Globus pallidus (tissue), 1 donor: ENCODE measurements at places on chromosomes 3 and 15.
A peak's percentile ranks its signal among the peaks of the same experiment; 100 is the strongest.

DNA sequence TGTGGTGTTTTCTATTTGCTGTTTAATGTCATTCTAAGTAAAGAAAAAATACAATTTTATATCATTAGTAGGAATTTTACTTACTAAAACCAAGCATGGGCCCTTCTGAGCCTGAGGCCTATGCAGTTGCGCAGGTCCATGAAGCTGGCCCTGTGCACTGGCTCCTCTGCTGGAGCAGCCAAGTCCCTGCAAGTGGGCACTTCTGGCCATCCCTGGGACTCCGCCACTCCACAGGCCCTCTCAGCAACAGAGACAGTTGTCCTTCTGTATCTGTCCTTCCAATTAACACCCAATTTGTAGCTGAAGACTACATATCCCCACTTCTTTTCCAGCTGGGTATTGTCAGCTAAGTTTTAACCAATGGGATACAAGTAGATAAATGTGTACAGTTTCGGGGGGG is 49.9 kb upstream of the RYK start:
- DNase-seq = no peak

GRCh38 chr3:118977118-118977517 is 57.5 kb downstream of the IGSF11 start:
- DNase-seq = no peak

DNA sequence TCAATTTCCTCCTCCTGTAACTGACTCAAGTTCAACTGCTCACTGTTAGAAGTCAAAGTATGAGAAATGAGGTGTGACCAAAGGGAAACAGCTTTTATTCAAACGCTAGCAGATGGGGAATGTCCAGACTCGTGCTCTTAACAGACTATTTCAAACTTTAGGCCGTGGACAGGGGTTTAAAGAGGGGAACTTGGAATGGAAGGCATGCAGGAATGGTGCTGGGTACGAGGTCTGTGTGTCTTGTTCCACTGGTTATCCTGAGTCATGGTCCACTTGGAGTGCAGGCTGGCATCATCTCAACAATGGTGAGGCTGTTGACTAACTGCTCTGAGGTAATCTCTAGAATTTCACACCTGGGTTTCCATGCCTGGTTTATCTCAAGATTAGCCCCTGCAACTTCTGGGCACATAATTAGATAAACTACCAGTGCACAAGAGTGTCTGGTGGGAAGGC is 22.9 kb upstream of the DNAAF4 start:
- DNase-seq = no peak

- no peak for DNase-seq
Measured at GRCh38 chr15:61780278-61780980, 279.8 kb downstream of the VPS13C start.

DNA sequence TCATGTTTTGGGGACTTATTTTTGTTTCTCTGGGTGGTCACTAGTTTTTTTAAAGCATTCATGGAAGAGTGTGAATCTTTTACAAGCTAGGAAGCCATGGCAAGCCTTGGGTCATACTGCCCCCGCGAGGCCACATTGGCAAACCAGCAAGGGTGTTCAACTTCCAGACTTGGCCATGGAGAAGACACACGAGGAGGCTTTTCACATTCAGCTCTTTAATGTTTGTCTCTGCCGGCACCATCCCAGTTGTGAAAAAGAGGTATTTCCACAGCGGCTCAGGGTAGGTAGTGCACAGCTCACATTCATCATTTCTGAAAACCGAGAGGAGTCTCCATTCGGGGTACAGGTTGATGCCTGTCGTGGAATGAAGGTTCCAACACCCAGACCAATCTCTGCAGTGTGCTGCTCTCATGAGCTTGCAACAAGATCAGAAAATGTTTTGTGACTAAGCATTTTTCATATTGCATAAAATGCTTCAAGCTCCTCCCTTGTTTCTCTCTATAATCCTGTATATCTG is 7.7 kb downstream of the CCR5 start:
- DNase-seq = peak; percentile 57

GRCh38 chr3:114498539-114499370 is 204.9 kb downstream of the TIGIT start:
- DNase-seq = peak; percentile 37

DNA sequence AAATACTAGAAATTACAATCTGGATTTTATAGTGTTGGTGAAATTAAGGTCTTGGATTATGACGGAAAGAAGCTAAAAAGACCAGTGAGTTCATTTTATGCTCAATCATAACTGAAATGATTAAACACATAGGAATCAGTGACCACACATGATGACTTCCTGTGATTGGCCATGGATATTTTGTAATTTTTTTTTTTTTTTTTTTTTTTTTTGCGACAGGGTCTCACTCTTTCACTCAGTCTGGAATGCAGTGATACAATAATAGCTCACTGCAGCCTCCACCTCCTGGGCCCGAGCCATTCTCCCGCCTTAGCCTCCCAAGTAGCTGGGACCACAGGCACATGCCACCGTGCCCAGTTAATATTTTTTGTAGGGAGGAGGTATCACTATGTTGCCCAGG is 47.4 kb downstream of the PAQR5 start:
- DNase-seq = no peak

DNA sequence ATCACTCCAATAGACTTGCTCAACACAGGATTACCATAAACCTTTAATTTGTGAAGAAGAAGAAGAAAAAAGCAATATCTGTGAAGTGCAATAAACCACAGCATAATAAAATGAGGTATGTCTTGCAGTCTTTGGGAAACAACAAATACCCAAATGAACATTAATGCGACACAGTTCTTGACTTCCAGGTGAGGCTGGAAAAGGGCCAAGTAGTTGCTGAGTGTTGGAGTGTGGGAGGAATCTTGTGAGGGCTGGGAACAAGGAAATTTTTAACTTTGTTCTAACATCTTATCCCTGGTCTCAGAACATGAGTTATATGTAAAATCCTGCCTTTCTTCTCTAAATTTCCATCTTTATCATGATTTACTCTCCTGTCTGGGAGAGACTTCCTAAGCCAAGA is 206.5 kb downstream of the DTWD1 start:
- DNase-seq = no peak

DNA sequence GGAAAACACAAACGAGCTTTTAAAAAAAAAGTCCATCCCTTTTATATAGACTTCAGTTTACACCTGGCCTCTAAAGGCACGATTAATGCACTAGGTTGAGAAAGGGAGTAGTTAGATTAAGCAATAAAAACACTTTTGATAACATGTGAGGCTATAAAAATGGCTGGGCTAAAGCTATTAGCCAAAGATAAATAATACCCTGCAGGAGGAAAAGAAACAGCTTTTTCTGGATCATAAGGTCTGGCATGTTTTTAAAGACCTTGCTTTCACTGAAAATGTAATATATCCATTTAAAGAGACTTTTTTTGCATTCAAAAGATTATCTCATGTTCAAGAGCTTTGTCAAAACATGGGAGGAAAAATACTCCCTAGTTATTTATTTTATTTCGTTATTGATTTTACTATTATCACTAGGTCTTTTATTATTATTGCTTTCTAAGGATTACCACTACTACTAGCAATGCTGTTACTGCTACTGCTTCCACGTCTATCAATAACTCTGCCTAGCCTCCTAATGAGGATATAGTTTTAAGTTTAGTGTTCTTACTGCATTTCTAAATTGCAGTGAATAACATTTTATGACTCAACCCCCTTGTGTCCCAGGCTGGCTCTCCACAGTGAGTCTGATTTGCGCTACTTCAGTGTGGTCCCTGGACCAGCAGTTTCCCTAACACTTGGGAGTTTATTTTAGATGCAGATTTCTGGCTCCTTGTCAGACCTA is 93.4 kb downstream of the THRB start:
- no peak for DNase-seq

DNA sequence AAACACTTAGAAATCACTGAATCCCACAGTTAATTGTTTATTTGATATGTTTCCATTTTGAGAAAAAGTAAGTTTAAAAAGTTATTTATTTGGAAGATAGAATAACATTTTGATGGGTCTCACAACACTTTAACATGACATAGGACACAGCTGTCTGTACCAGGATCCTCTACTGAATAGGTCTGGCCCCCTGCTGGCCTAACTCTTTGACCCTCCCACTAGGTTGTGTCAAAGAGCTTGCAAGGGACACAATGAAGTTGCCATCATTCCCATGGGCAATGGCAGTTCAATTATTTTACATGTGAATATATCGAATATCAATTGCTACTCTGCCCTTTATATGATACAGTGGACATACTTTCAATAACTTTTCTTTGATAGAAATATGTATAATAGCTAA is 138.9 kb downstream of the EPHA3 start:
- no peak for DNase-seq

DNA sequence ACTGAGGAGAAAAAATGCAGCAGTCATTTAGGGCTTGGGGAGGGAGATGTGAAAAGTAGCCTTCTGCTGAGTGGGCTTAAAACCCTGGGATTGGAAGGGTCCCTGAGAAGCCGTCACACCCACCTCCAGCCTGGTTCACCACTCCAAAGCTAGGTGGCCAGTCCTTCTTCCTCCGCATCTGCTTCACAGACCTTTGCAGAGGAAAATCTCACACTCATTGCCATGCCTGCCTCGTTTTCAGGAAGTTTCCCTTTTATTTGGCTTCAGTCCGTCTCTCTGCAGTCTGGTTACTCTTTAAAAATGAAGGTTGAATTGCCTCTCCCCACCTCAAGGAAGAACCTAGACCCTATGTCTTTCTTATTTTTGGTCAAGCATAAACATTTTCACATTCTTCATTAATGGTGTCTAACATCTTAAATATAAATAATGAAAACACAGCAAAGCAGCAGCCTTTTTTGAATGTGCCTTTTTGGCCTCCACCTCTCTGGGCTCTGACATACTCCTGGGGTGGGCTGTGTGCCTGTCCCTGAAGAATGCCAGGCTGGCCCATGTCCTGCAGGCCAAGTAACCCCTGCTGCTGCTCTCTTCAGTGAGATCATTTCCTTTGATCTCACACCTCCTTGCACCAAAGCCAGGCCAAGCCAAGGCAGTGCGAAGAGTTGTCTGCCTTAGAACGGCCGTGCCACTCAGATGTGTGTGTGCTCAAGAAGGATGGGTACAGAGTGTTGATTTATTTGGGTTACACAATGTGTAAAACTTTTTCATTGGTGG is 11.0 kb downstream of the MRAS start:
- no peak for DNase-seq

DNA sequence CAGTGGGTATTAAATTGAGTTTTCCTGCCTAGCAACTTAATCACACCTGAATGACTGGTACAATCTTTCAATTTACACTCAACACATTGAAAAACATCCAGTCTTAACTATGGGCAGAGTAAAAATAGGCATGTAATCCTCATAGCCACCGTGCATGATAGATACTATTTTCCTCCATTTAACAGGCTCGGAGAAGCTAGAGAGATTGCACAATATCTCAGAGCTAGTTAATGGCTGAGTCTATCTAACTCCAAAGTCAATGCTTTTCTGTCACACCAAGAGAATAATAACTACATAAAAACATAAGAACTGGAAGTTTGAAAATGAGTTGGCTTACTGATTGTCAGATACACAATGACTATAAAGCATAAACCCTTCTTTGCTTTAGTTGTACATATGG is 36.8 kb downstream of the LSAMP start:
- DNase-seq = no peak

- DNase-seq = no peak
Measured at GRCh38 chr3:127676456-127676855, 3.7 kb downstream of the ABTB1 start.

DNA sequence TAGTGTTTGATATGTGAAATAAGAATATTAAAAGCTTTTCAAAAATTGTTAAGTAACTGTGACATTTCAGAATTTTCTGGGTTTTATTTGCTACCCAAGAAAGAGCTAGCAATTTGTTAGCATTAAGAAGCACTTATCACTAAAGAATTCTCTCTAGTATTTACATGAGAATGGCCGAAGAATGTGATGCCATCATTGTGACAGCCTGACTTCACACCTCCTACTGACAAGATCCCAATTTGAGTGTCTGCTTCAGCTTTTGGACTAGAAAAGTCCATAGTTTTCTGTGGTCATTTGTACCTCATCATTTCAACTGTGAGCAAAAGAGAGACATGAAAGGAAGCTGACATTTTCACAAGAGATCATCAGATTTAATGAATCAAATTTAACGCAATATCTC is 548.1 kb upstream of the AGTR1 start:
- no peak for DNase-seq

DNA sequence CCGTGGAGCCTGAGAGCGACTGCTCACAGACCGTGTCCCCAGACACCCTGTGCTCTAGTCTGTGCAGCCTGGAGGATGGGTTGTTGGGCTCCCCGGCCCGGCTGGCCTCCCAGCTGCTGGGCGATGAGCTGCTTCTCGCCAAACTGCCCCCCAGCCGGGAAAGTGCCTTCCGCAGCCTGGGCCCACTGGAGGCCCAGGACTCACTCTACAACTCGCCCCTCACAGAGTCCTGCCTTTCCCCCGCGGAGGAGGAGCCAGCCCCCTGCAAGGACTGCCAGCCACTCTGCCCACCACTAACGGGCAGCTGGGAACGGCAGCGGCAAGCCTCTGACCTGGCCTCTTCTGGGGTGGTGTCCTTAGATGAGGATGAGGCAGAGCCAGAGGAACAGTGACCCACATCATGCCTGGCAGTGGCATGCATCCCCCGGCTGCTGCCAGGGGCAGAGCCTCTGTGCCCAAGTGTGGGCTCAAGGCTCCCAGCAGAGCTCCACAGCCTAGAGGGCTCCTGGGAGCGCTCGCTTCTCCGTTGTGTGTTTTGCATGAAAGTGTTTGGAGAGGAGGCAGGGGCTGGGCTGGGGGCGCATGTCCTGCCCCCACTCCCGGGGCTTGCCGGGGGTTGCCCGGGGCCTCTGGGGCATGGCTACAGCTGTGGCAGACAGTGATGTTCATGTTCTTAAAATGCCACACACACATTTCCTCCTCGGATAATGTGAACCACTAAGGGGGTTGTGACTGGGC is 7.3 kb downstream of the FAM131A start:
- DNase-seq = peak; percentile 29

DNA sequence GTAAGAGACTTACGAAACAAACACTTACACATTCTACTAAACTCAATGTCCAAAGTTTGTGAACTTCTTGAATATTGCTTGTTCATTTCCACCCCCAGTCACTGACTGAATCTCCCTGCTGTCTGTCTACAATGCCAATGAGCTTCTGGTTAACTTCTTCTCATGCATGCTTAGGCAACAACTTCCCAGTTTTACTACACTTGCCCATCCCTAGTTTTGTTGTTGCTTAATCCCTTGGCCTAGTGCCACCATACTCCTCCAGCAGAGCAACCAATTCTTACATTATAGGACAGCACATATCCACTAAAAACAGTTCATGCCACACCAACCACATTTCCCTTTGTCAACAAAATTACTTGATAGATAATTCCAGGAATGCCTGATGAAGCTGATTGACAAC is 40.9 kb upstream of the CCR2 start:
- peak; percentile 58 for DNase-seq

- DNase-seq = no peak
Measured at GRCh38 chr15:29172742-29173725, 96.6 kb downstream of the NSMCE3 start.

DNA sequence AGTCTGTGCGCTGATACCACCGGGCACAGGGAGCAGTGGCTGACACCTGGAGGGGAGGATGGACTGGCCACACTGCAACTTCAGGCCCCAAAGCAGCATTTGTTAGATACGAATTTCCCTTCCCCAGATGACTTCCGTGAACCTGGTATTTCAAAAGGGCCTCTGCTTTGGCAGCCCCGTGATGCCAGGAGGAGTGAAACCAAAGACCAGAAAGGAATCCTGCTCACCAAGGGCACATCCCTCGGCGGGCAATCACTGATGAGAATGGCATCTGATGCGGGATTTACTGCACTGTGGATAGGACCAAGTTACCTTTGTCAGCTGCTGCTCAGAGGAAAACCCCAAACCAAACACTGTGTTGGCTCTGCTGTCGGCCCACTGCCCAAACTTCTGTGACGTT is 65.5 kb downstream of the WHAMM start:
- no peak for DNase-seq

GRCh38 chr3:42184651-42185443 is 81.1 kb downstream of the CCK start:
- DNase-seq = no peak
